ENCODE measurements at places on chromosomes 12 and 14.

DNA sequence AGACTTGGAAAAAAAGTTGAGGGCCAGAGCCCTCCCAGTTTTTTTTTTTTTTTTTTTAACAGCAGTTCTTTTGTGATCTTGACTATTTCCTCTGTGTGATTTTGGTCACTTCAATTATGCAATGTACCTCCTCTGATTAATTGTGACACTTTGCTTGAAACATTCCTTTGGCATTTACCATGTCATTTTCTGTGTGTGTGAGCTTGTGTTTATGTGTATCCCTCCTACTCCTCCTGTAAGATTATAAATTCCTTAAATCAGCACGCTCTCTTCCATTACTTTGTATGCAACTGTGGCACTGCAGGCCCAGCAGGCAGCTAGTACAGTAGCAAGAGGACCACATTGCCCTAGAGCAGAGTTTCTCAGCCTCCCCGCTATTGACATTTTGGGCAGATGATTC lies 33.2 kb upstream of the GALNT16 start:
- DNase-seq = no peak

DNA sequence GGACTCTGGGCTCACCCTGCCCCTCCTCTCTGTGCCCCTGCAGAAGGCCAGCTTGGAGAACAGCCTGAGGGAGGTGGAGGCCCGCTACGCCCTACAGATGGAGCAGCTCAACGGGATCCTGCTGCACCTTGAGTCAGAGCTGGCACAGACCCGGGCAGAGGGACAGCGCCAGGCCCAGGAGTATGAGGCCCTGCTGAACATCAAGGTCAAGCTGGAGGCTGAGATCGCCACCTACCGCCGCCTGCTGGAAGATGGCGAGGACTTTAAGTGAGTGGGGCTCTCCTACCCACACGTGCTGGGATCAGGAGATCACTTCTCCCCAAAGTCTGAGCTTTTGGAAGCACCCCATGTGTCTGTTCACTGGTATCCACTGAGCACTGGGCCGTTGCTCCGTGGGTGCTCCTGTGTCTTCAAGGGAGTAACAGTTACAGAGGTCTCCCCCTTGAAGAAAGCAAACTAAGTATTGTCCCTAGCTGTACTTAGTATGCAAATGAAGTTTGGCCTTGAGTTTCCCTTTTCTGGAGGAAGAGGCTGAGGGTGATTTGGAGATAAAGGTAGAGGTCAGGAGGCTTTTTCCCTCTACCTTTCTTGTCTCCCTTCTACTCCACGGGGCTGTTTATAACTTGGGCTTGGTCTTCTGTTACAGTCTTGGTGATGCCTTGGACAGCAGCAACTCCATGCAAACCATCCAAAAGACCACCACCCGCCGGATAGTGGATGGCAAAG lies 3.3 kb downstream of the KRT18 start:
- DNase-seq = no peak

GRCh38 chr14:74542056-74542685 lies 48.6 kb downstream of the ISCA2 start:
- no peak for DNase-seq

DNA sequence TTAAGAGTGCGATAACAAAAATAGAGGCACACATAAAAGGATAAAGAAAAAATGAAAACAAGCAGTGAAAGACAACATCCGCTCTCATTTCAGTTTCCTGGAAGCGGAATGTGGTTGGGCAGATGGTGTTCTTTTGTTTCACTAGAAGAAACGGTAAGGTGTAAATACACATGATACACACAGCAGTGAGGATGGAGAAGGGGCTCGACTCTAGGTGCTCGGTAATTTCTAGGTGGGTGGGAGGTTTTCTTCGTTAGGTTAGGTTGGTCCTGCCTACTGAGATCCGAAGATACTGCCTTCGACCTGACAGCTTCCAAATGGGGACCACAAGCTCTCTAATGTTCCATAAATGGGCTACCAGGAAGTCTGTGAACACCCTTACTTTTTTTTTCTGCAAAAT lies 1082.5 kb downstream of the BCL11B start:
- DNase-seq = no peak

GRCh38 chr14:73696466-73697400 lies 17.5 kb downstream of the PNMA1 start:
- no peak for DNase-seq

DNA sequence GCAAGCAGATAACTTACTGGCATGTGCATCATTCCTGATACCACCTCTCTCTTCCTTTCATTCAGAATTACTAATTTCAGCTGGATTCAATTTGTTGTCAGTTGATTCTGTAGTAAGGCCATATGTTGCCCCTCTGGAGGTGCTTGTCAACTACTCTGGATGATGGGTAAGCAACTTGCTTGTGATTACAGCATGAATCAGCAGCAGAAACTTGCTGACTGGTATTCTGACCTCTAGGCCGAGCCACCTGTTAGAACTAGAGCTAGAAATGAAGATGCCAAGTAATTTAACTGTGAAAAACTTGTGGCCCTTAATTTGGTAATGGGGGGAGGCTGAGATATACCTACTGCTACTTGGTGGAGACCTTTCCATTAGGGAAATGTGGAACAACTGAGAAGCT lies 5.1 kb downstream of the RNF10 start:
- no peak for DNase-seq

DNA sequence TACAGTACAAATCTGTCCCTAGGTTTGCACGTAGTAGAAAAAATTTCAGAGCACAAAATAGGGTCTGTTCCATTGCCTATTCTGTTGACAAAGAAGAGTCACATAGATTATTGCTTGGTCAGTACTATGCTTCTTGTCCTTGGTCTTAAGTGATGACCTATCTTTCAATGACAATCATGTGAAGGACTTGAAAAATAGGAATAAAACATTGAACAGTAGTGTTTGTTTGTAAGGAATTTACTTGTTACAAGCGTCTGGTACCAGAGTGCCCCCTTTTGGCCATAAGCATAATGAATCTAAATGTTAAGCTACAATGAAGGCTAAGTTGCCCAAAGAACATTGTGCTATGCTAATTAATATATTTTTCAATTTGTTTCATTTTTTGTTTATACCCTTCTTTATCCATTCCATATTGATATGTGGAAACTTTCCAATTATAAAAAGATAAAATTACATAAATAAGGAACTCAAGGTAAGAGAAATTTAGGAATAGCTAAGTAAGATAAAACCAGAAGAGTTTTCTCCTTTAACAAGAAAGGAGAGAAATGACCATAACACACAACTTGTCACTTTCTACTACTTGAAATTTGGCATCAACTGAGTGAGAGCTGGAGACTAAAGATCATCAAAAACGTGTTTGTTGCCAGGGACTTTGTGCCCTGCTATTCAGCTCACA lies 204.7 kb downstream of the EPS8 start:
- peak; percentile 86 for DNase-seq

GRCh38 chr12:114995891-114996290 lies 311.9 kb upstream of the TBX3 start:
- DNase-seq = no peak

- DNase-seq = no peak
Measured at GRCh38 chr14:44639781-44640385, 132.8 kb upstream of the FSCB start.

DNA sequence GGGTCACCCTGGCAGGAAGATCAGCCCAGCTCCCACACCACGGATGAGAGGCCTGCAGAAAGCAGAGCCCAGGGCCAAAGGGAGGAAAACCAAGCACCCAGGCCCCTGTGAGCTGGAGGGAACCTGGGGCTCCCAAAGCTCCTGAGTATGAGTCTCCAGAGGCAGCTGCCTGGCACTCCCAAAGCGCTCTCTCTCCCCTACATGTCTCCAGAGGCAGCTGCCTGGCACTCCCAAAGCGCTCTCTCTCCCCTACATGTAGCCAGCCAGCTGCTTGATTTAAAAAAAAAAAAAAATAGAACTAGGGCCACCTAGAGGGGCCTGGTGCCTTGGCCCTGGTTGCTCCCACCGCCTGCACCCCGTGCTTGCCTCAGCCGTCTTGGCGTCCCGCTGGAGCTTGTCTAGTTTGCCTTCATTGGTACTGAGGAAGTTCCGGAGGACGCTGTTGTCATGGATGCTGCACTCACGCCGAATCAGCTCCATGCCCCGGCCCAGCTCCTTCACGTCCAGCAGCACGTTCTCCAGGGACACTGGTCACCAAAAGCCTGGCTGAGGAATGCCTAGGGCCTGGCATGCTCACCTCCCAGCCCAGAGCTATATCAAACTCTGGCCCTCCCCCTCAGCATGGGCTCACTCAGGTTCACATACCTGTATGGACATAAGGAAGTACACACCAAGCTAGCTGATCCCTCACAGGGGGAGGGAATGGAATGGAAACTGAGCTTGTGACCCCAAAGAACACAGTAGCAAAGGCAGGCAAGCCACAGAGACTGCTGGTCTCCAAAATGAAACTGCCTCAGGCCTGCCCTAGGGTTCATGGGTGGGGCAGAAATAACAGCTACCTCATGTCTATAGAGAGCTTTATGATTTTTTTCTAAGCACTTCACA lies 24.7 kb downstream of the PRPF40B start:
- no peak for DNase-seq

- no peak for DNase-seq
Measured at GRCh38 chr12:88546853-88547252, 33.4 kb downstream of the KITLG start.

- DNase-seq = no peak
Measured at GRCh38 chr12:12480074-12480473, 82.6 kb downstream of the DUSP16 start.

DNA sequence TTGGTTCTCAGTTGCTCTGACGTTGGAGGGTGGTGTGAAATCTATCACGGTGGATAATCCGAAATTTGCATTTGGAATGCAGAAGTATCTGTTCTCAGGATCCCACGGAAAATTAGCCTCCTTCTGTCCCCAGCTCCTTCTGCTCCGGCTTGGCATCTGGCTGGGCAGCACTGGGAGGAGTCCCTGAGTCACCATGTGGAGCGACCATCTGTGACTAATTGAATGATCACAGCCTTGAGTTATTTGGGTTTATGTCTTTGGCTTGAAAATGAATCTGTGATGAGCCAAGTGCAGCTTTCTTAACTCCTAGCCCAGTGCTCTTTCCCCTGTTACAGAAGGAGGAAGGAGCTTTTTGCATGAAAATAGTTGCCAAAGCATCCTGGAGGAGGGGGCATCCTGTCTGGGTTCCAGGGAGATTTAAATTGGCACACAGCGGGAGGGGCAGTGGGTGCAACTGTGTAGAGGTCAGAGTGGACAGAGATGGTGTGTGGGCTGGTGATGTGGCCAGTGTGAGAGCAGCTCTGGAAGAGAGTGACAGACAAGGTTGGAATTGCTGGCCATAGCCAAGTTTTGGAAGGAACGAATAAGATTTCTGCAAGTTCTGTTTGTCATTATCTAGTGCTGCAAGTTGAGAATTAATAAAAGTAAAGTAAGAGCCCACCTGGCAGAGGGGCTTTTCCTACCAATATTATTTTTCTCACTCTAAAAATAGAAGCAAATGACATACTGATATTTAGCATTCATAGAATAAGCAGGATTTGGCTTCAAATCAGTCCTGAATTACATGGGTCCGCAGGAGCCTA lies 74.4 kb downstream of the SLC24A4 start:
- DNase-seq = no peak

DNA sequence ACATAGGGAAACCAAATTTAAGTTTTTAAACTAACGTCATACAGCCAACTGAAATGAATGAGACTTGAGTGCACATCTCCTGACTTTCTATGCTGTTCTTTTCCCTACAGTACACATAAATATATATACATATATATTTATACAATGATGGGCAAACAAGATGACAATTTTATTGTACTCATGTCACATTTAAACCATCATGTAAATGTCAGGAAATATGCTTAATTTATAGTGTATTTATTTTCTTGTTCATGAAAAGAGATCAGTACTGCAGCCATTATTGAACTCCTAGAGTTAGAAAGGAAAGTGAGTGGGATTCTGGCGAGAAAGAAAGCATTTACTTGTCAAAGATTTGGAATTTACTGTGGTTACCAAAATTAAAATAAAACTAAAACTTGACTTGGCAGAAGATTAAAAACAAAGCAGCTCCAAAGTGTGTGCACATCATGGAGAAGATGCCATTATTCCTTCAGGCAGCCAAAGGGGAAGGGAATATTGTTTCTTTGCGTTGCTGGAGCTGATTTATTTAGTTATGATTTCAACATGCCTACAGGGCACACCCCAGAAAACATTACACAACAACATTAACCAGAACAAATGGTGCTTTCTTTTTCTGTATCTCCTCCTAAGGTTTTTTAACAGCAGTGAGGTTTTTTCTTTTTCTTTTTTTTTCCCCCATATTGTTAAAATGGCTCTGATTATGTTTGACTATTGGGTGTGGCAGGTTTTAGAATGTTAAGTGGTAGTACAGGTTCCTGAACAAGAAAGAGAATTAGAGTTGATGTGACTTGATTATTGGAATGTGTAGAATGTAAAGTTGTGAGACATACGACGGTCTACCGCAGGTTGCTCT lies 144.6 kb downstream of the RAD51B start:
- DNase-seq = no peak

DNA sequence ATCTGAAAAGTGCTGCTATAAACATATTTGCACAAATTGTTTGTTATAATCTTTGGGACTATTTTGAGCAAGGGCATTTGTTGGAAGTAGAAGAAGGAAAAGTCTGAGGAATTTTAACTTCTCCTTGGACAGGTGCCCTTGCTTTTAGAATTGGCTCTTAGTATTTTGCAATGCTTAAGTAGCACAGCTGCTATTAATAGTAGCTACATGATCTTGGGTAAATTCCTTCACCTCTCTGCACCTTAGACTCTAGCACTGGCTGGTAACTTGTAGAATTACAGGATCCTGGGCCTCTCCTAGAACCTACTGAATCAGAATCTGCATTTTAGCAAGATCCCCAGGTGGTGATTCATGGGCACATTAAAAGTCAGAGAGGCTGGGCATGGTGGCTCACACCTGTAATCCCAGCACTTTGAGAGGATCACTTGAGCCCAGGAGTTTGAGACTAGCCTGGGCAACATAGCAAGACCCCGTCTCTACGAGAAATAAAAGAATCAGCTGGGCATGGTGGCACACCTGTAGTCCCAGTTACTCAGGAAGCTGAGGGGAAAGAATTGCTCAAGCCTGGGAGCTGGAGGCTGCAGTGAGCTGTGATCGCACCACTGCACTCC lies 10.8 kb upstream of the TMEM120B start:
- no peak for DNase-seq

- DNase-seq = peak; percentile 63
Measured at GRCh38 chr12:69894800-69895383, 69.9 kb downstream of the MYRFL start.

DNA sequence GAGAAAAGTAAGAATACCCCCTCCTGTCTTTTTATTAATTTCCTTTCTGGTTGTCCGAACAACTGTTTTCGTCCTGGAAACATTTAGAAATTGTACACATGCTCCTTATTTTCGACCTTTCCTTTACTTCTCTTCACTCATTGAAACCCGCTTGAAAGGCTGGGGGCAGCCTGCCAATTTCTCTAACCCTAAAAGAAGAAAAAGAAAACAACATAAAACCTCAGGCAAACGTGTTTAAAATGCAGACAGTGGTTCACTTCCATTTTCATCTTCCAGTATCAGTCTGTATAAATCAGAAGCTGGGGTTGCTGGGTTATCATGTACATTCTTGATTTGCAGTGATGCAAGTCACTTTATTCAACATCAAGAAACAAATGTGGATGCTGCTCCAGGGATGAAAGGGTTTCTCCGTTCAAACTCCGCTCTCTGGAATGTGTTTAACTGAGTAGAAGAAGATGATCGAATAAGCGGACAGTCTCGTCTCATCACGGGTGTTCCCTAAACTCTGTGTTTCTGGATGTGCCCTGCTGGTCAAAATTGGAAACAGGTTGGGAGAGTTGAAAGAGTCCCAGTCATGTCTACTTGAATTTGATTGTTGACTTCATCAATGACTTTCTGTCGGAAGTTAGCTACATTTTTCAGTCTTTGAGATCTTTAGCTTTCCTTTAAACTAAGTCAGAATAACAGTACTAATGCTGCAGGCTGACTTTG lies 1042.2 kb downstream of the BCL11B start:
- no peak for DNase-seq

Measured in NT2/D1 (cell line).